Fibroblast of the conjunctiva (primary cell): ENCODE measurements at places on chromosomes 3 and 15.
A peak's percentile ranks its signal among the peaks of the same experiment; 100 is the strongest.

DNA sequence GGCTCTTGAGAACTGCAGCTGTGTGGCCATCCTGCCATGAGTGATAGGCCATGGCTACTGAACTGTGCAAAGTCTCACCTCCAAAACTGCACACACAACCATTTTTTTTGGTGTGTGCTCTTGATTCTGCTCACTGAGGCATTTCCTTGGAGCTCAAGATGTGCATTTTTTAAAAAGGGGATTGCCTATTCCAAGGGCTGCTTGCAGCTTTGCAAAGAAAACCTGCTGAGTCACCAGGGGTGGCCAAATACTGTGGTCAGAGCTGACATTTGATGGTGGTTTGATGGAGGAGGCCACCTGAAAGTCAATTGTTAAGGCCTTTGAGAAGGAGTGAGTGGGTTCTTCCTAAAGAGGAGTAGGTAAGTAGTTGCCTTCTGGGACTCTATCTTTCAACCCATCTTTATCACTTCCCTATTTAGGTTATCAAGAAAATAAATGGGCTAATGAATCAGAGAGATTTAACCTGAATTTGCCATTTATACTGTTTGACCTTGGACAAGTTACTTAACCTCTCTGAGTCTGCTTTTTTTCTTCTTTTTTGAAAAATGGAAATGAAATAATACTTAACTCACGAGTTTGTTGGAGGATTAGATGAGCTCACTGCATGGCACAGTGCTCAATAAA, 87.9 kb downstream of the CHST2 start:
- DNase-seq, result no peak

DNA sequence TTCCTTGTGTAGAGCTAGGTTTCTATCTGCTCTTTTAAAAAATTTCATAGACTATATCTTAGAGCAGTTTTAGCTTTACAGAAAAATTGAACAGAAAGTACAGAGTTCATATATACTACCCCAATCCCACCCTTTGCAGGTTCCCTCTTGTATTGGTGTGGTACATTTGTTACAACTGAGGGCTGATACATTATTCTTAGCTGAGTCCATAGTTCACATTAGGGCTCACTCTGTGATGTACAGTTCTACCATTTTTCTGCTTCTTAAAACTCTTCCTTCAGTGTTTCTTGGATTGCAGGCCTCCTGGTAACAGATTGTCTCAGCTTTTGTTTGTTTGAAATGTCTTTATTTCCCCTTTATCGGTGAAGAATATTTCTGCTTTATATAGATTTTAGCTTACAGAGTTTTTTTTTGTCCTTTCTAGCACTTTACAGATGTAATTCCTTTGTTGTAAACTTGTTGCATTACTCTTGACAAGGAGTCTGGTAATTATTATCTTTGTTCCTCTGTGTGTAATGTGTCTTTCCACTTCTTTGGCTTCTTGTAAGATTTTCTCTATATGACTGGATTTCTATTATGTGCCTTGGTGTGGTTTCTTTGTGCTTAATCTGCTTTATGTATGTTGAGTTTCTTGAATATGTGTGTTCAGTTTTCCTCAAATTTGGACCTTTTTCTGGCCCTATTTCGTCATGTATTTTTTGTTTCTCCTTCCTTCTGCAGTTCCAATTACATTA, 25.3 kb downstream of the MEF2A start:
- DNase-seq, result no peak

- no peak for DNase-seq
Observed at GRCh38 chr3:185176750-185177359, 24.0 kb upstream of the C3orf70 start.

DNA sequence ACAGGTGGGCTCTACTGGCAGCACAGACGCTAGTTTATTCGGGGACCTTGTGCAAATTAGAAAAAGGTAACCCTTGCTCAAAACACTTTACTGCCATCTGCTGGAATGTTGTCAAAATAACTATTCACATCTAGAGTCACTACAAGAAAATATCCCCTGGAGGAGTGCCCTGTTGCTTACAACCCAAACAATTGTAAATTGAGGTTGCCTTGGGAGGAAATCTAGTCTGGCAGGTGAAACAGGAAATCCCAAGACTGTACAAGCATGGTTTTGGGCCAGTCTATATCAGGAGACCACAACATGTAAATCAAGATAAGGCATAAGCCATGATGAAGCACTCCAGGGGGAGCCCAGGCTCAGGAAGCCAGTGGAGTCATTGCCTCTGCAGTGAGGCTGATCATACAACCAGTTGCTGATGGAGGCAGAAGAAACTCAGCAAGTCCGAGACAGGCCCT, 136.8 kb upstream of the ACP3 start:
- peak; percentile 47 for DNase-seq
